ENCODE measurements at places on chromosomes 5 and 9. TPM values are rescaled to one million over a fixed set of nuclear protein-coding genes. Genes with fewer than 3 reads are reported as not detected.

TMEM215 gene
- total RNA-seq, result not detected

LCN9 gene
- not detected for total RNA-seq

TOR2A gene
- total RNA-seq, result 24.7 TPM

TRIP13 gene
- total RNA-seq, result 35.7 TPM

IFNE gene
- not detected for total RNA-seq

TAF1L gene
- 0.05 TPM for total RNA-seq

HAPLN1 gene
- total RNA-seq, result not detected

ZNF367 gene
- 26.1 TPM for total RNA-seq

SPAAR gene
- total RNA-seq, result not detected

SGCD gene
- total RNA-seq, result not detected
